ENCODE measurements at places on chromosomes 6 and 20. TPM values are rescaled to one million over a fixed set of nuclear protein-coding genes. Genes with fewer than 3 reads are reported as not detected.

DNA sequence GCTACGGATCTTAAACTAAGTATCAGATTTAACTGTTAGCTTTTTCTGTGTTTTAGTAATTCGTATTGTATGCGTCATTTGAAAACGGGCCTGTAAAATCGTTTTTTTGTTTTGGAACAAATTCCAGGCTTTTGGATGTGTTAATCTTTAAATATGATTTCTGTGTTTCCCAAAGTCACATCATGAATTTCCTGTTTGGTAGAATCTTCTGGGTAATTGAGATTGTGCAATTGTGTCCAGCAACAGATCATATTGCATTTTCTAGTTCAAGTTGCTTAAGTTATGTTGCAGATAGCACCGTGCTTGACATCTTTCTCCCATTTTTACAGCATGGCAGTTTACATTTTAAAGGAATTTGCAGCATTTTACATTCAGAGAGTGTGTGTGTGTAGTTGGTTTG is 1.9 kb downstream of the MAPK14 start:
- no peak for DNase-seq
- H3K36me3 ChIP-seq, result no peaks in the 10 kb centered on the region
- H3K4me3 ChIP-seq, result peak overlapping the region; percentile 88
- H3K27ac ChIP-seq, result peak overlapping the region; percentile 84

- H3K27ac ChIP-seq, result no peak overlapping the region
- H3K36me3 ChIP-seq, result no peaks in the 10 kb centered on the region
- no peaks in the 10 kb centered on the region for H3K27me3 ChIP-seq
- DNase-seq, result no peak
- H3K4me3 ChIP-seq, result no peak overlapping the region
These were observed 133.9 kb downstream of the HIVEP2 start for GRCh38 chr6:142810952-142811514.

DNA sequence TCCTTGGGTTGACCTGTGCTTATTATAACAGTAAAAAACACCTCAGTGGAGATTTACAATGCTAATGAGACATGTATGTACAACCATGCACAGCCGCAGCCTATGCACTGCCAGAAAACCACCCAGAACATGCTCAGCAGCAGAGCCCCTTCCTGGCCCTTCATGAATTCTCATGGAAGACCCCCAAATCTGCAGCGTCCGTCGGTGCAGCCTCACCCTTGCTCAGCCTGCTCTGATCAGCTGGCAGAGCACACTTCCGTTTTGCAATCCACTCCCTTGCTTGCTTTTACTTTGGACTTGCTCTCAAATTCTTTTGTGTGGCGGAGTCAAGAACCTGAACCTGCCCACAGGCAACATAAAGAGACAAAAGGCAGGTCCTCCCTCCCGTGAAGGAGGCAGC is 378.2 kb upstream of the SULF2 start:
- H3K27me3 ChIP-seq, result peaks cover 24% of the 10 kb centered on the region
- no peaks in the 10 kb centered on the region for H3K4me1 ChIP-seq
- no peak overlapping the region for H3K4me3 ChIP-seq
- DNase-seq, result no peak

GRCh38 chr6:37502703-37503291 is 3.1 kb upstream of the CCDC167 start:
- H3K4me3 ChIP-seq, result no peak overlapping the region
- peaks cover 6% of the 10 kb centered on the region for H3K4me1 ChIP-seq
- no peaks in the 10 kb centered on the region for H3K27me3 ChIP-seq
- DNase-seq, result no peak
- no peaks in the 10 kb centered on the region for H3K36me3 ChIP-seq
- no peak overlapping the region for H3K27ac ChIP-seq

GRCh38 chr6:158502263-158502950 is 57.5 kb upstream of the TMEM181 start:
- H3K27me3 ChIP-seq, result no peaks in the 10 kb centered on the region
- no peaks in the 10 kb centered on the region for H3K4me1 ChIP-seq
- no peak overlapping the region for H3K4me3 ChIP-seq
- DNase-seq, result no peak
- no peak overlapping the region for H3K27ac ChIP-seq

- H3K4me1 ChIP-seq, result no peaks in the 10 kb centered on the region
- no peaks in the 10 kb centered on the region for H3K36me3 ChIP-seq
- no peak for DNase-seq
- H3K27ac ChIP-seq, result no peak overlapping the region
These were observed 25.7 kb upstream of the MRAP2 start for GRCh38 chr6:84007871-84008270.

Gene NCOA3
- total RNA-seq, result 25.5 TPM

Gene BCAS1
- not detected for total RNA-seq
